ENCODE measurements at places on chromosomes 11 and 22.

DNA sequence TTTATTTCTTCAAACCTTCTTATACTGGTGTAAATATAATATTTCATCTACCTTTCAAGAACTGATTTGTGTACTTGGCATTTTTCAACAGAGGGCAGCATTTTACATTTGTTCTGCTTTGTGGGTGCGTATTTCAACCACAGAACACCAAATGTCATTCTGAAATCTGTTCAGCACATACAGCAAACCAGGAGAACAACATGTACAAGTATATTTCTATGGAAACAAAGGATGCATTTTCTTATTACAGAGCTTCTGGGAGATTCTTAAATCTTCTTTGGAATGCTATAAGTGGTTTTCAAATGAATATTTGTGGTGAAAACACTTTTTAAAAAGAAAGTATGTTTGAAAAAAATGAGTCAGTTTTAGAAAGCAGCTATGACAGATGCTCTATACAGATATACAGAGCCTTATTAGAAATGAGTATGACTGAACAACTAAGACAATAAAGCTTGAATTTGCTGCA lies 946.0 kb downstream of the FAM181B start:
- DNase-seq, result no peak

GRCh38 chr11:77065878-77066228 lies 918 bp upstream of the CAPN5 start:
- DNase-seq, result no peak

DNA sequence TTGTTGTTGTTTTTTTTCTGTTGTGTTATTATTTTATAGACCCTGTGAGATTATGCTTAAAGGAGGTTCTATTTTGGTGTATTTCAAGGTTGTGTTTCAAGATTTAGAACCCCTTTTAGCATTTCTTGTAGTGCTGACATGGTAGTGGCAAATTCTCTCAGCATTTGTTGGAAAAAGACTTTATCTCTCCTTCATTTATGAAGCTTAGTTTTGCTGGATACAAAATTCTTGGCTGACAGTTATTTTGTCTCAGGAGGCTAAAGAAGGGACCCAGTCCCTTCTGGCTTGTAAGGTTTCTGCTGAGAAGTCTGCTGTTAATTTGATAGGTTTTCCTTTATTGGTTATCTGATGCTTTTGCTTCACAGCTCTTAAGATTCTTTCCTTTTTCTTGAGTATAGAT lies 40.7 kb upstream of the ARHGAP20 start:
- DNase-seq, result no peak

DNA sequence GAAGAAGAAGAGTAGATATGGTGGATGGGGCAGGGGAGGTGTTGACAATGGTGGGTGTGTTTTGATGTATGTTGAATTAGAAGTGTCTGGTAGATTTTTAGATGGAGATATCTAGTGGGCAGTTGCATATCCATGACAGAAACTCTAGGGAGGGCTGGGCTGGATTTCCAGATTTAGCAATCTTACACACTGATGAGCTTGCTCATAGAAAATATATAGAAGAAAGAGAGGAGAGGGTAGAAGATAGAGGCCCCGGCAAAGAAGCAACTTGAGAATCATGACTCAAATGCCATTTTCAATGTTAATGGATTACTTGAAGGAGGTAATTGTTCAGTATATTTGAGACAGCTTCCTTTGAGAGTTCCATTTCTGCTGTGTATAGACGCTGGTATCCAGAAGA lies 8.2 kb downstream of the REXO2 start:
- DNase-seq, result no peak

- no peak for DNase-seq
These were observed 146.0 kb upstream of the SEZ6L start for GRCh38 chr22:26023104-26023775.

DNA sequence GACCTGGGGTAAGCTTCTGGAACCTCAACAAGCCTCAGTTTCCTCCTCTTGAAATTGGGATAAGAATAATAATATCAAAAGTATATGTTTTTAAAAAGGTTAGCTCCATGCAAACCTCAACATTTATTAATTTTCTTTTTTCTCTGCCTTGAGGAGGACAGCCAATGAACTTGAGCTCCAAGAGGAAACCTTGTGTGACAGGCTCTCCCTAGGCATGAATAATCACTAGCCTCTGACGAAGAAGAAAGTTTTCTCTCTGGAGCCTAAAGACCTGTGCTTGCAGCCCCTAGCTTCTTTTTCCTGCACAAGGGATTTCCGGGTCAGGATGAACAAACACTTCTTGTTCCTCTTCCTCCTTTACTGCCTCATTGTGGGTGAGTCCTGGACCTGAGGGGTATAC lies at the start of gene PATE3:
Gene PATE3, plus strand, starts transcription at position 301 of the 400 bp plus-strand sequence. Its CDS starts 25 bp downstream, at position 326.
- no peak for DNase-seq

- DNase-seq, result no peak
These were observed 40.1 kb upstream of the TOLLIP start for GRCh38 chr11:1349327-1350041.

DNA sequence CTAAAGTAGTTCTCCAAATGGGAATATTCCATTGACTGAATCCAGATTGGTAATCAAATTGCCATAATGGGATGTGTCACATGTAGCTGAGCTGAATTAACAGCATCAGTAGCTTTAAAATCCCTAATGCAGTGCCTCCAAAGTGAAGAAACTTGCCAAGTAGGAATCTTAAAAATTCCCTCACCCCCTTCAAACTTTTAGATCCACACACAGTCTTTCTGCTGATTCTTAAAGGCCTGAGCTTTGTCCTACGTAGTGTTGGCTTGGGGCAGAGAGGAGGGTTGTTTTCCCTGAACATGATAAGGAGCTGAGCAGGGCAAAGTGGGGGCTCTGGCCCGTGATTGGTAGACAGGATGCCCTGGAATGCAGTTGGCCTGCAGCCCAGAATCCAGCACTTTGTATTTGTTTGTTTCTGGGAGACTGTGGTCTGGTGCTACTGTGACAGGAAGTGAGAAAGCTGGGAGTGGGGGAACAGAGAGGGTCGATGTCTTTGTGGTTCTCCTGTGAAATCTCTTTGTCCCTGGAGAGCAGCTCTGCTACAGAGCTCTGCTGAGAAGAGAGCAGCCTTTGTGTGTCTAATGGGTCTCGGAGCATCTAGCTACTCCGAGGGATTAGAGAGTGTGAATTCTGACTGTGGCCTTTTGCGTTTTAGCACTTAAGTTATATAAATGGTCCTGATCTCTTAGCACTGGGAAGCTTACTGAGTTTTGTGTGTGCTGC lies 16.9 kb downstream of the CTNND1 start:
- DNase-seq, result peak; percentile 75

GRCh38 chr22:27531782-27532530 lies 269.6 kb downstream of the MN1 start:
- no peak for DNase-seq

- DNase-seq, result no peak
These were observed 32.0 kb upstream of the CCDC134 start for GRCh38 chr22:41768430-41768829.

DNA sequence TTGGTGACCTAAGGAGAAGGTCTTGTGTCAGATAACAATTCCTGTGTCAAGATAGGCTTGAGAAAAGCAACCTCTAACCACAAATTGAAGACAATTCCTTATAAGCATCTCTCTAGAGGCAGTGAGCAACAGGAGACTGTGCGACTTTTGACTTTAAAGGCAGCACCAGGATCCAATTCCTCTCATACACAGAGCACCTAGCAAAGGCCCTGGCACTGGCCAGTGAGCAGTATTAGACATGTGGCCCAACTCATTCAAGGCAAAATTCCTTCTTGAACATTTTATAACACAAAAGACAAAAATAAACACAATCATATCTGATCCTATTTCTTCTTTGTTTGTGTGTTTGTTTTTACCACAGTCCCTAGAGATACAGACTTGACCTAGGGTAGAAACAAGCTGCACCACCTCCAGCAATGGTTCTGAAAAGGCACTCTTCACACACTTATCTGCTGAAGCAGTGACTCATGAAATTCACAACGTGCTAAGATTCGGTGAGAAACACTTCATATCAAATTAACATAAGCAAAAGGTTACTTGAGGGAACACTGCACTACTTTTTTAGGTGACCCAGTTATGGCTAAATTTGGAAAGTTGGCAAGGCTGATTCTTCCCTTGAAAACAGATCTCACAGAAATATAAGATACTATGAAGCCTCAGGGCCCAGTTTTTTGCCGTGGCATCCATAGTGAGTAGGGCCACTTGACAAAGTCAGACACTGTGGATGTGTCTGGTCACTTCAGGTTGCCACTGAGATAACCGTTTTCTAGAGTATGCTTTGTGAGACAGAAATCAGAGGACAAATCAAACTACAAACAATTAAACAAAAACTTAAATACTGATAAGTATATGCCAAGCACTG lies 1018.9 kb downstream of the DLG2 start:
- no peak for DNase-seq

GRCh38 chr11:85805387-85805786 lies 5.6 kb downstream of the SYTL2 start:
- DNase-seq, result no peak

- no peak for DNase-seq
These were observed 163.1 kb downstream of the PKNOX2 start for GRCh38 chr11:125327518-125328224.

DNA sequence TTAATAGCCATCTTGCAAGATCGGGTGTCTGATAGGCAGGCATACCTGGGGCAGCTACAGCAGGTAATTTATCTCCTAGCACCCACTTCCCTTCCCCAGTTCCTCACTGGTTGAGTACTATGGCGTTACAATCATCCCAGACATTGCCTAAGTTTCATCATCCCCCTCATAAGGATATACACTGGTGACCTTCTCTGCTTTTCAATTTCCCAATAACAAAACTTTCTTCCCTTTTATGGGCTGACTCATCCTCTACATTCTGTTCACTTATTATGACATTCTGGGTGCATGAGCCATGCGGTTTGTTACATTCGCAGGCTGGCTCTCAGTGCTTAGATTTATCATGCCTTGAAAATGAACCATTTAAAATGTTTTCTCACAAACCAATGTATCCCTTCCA lies 5.0 kb upstream of the MRPL11 start:
- DNase-seq, result no peak

DNA sequence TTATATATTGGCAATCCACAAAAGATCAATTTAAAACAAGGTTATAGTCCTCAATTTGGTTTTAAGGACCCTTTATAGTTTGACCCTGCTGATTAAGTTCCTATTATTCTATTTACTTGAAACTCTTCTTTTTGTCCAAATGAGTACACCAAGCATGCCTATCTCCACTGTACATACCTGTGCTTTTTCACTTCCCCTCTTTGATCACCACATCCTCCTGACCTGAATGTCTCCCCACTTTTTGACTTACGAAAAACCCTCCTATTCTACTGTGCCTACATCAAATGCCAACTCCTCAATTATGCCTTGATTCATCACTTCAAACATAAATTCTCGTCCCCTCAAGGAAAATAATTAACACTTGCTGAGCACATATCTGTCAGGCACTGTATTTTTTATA lies 113.5 kb downstream of the SOX6 start:
- DNase-seq, result no peak

DNA sequence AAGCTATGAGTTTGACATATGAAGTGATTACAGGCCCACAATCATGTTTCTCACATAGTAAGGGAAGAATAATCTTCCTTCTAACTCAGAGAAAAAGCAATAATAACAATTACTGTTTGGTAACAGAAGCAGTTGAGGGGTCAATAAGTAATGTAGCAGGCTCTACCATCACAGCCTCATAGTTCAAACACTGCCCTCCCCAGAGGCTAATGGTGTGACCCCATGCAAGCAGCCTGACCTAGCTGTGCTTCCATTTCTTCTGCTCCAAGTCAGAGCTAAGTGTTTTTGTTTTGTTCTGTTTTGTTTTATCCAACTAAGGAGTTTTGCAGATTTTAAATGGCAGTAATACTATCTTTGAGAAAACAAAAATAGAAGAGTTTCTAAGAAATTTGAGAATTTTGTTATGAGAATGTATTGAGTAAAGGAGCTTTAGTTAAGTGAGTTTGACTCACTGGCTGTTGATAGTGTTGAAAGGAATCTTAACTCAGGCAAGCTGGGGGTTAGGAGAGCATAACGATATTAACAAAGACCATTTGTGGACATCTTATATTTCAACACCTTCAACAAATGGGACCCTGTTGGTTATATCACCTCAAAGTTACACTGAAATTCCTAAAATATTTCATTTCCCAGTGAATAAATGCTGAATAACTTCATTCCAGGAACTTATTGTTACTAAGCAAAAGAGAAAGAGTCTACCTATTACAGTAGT lies 48.5 kb downstream of the GUCY1A2 start:
- DNase-seq, result no peak

GRCh38 chr11:100760744-100761143 lies 73.7 kb downstream of the ARHGAP42 start:
- no peak for DNase-seq

- DNase-seq, result no peak
These were observed 409.8 kb downstream of the LARGE1 start for GRCh38 chr22:33510429-33510904.

DNA sequence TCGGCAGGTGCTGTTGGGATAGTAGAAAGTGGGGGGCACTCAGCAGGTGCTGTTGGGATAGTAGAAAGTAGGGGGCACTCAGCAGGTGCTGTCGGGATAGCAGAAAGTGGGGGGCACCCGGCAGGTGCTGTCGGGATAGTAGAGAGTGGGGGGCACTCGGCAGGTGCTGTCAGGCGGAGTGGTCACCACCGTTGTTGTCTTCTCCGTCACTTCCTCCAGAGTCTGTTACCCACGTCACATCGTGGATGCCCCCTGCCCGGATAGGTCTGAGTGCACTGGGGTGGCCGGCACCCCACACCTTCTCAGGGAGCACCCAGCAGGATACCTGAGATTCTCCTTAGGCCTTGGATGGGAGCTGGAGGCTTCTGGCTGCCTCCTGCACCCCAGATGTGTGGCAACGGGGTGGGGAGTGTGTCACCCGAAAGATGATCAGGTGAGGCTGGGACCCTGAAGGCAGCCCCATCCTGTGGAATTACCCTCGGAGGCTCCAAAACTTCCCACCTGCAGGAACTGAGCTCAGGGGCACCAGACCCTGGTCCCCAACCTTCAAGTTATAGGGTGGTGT lies 24.1 kb upstream of the KRTAP5-7 start:
- DNase-seq, result no peak

DNA sequence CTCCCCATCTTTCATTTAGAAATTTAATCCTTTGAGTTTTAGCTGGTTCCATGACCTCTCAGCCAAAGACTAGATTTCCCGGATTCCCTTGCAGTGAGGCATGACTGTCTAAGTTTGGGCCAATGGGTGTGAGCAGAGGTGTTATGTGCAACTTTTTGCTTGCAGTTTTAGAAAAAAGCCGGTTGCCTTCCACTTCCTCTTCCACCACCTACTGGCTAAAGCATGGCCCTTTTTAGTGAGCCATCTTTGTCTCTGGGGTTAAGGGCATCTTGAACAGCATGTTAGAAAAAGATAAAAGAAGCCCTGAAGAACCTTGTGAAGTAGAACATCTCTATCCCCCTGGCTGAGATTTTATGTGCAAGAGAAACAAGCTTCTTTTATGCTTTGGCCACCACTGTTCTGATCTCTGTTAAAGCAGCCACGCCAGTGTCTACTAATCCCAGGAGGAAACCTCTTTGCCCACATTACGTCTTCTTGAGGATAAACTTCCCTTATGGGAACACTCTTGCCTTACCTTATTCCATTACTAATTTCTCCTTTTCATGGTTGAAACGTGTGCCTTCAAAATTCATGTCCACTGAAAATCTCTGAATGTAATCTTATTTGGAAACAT lies 279.9 kb downstream of the TENM4 start:
- no peak for DNase-seq

All from amygdala (tissue), 56 donors.